ENCODE measurements at places on chromosomes 5 and 9.

GRCh38 chr9:20048985-20049384, 260.1 kb upstream of the SLC24A2 start:
- no peak for DNase-seq

GRCh38 chr5:56360816-56361215, 127.7 kb upstream of the ANKRD55 start:
- no peak for DNase-seq

GRCh38 chr9:74887041-74887980, at the start of gene TRPM6:
Gene TRPM6 (minus strand): TSS chr9:74887921. CDS start chr9:74887856, 65 bp downstream.
- peak; percentile 46 for DNase-seq

GRCh38 chr9:38639577-38639940, 19.2 kb upstream of the ANKRD18A start:
- DNase-seq: no peak

DNA sequence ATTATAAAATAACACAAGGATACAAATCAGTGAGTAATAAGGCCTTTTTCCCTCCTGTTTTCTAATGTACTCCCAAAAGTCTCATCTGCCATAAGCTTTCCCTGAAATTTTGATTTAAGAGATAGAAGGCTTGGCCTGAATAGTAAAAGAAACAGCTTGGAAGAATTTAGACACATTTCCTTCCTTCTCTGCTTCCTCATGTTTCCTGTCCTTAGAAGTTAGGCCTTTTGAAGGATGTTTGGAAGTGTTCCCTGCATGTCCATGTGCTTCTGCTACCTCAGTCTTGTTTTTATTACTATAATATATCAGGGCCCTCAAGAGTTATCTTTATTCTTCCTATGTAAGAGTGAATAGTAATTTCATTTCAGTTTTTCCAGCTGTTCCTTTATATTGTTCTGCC, 242.7 kb downstream of the DEPDC1B start:
- no peak for DNase-seq

All from activated naive CD8-positive, alpha-beta T cell treated with anti-CD3 and anti-CD28 coated beads, Interleukin-2, amount 50 U/mL, for 24 hours (primary cell).